ENCODE measurements at places on chromosomes 6 and 20.

DNA sequence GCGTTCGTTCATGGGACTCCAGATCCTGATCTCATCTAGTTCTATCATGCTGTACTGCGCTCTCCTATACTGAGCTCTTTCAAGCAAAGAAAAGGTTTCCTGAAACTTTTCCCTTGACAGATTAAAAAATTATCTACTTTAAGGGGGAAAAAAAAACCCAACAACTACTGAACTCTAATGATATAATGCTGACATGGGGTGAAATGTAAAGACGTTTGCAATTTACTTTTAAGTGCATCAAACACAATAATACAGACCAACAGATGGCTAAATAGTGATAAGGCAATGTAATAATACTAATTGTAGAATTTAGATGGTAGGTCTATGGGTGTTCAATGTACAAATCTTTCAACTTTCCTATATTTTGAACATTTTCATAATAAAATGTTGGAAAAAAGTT is 16.4 kb downstream of the TOMM34 start:
- DNase-seq = no peak

DNA sequence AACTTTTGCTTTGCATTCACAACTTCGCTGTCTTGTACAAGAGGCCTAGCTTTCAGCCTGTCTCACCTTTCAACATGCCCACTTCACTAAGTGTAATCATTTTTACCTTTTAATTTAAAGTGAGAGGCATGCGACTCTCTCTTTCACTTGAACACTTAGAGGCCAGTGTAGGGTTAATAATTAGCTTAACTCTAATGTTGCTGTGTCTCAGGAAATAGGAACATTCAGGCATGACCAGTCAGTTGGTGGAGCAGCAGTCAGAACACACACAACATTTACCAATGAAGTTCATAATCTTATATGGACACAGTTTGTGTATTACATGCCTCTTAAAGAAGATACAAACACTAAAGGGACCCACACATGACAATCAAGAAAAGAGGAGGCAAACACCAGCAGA is 47.6 kb downstream of the HTR1B start:
- no peak for DNase-seq

DNA sequence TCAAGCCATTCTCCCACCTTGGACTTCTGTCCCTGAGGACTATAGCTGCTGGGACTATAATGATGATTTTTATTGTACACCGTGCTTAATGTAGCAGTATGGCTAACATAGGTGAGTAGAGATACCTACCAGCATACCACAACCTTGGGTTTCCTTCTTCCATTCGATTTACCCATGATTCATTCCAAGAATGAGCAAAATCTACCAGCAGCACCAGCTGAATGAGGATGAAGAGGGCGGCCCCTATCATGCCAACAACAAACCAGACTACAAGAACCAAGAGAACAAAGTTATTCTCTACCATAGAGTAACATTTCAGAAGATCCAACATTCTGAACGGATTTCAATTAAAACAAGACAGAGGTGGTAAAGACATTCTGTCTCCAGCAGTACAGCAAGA is 12.1 kb downstream of the SERINC3 start:
- no peak for DNase-seq

- DNase-seq = no peak
Measured at GRCh38 chr6:157630463-157631080, 192.5 kb upstream of the SNX9 start.

GRCh38 chr6:14727494-14728395 is 518.1 kb upstream of the JARID2 start:
- no peak for DNase-seq

DNA sequence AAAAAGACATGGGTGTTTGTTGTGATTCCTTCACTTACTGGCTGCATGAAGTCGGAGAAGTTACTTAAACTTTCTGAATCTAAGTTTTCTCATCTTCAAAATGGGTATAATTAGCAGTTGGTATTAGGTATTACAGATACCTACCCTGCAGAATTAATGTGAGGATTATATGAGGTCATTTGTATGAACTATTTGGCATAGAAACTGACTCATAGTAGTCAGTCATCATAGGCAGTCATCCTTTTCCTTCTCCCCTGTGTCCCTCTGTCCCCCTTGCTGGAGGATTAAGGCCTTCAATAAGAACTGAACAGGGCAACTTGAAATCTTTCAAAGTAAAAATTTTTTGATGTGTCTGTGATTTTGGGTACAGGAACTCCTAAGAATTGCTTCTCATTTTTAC is 26.3 kb downstream of the RALGAPB start:
- no peak for DNase-seq

- DNase-seq = no peak
Measured at GRCh38 chr6:81487489-81487888, 265.0 kb downstream of the TENT5A start.

GRCh38 chr6:116074732-116075390 is 14.2 kb upstream of the FRK start:
- DNase-seq = no peak

DNA sequence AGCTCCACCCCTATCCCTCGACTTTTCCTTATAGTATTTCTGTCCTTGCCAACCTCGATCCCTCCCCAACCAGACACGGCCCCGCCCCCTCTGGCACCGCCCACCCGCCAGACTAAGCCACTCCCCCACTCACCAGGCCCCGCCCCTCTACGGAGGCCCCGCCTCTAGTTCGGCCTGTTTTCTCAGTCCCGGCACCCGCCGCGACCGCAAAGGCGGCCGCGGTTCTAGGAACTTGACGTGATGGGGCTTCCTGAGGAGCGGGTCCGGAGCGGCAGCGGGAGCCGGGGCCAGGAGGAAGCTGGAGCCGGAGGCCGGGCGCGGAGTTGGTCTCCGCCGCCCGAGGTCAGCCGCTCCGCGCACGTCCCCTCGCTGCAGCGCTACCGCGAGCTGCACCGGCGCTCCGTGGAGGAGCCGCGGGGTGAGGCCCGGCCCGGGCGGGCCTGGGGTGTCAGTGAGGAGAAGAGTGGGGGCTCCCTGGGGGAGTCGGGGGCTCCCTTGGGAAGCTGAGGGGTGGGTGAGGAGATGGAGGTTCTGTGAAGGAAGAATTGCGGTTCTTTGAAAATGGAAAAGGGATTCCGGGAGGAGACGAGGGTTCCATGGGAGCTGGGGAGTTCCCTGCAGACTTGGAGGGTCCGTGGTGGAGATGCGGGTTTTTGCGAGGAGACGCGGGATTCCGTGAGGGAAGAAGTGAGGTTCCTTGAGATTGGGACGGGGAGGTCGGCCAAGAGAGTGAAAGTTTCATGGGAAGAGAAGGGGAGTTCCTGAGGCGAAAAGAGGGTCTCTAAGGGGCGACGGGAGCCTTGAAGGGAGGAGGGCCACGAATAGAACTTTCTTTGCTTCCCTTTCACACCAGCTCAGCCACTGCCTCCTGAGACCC is at the start of gene ACSS2:
Gene ACSS2 (plus strand): TSS at position 207 of the 877 bp plus-strand sequence. CDS start 34 bp downstream, at position 241.
- DNase-seq = peak; percentile 95

DNA sequence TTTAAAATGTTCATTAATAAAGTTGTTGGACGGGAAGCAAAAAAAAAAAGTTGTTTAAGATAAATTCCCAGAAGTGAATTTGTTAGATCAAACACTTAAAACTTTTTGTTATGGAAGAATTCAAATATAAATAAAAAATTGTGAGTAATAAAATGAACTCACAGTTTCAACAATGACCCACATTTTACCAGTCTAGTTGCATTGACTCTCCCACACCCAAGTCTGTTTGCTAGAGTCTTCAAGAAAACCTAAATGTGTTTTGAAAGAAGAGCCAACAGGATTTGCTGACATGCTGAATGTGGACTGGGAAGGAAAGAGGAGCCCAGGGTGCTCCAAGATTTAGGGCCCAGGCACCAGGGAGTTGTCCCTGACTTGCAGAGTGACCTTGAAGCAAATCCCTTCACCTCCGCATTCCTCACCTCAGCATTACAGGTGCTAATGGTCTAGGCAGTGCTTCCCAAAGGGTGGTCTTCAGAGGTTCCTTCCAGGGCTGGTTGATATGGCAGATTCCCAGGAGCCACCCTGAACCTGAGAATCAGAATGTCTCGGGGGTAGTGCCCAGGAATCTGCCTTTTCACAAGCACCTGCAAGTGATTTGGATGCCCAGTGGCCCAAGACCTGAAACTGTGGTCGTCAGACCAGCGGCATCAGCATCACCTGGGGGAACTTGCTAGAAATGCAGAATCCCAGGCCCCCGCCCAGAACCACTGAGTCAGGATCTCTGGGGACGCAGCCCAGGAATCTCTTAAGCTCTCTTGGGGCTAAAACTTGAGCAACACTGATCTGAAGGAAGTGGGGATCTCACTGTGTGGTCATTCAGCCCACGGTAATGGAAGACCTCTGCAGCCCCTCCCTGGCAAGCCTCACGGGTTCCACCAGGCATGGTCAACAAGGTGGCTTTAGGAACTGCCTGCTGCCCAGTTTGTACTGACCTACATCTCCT is 31.1 kb downstream of the POFUT1 start:
- no peak for DNase-seq

GRCh38 chr20:32751702-32752457 is 8.6 kb upstream of the COMMD7 start:
- DNase-seq = no peak

- no peak for DNase-seq
Measured at GRCh38 chr6:107534571-107535141, 44.7 kb downstream of the SOBP start.

- DNase-seq = no peak
Measured at GRCh38 chr20:16615199-16615598, 42.0 kb upstream of the KIF16B start.

GRCh38 chr20:16692009-16692408 is 37.8 kb upstream of the SNRPB2 start:
- DNase-seq = no peak

- DNase-seq = no peak
Measured at GRCh38 chr20:11755071-11755841, 162.4 kb upstream of the BTBD3 start.

DNA sequence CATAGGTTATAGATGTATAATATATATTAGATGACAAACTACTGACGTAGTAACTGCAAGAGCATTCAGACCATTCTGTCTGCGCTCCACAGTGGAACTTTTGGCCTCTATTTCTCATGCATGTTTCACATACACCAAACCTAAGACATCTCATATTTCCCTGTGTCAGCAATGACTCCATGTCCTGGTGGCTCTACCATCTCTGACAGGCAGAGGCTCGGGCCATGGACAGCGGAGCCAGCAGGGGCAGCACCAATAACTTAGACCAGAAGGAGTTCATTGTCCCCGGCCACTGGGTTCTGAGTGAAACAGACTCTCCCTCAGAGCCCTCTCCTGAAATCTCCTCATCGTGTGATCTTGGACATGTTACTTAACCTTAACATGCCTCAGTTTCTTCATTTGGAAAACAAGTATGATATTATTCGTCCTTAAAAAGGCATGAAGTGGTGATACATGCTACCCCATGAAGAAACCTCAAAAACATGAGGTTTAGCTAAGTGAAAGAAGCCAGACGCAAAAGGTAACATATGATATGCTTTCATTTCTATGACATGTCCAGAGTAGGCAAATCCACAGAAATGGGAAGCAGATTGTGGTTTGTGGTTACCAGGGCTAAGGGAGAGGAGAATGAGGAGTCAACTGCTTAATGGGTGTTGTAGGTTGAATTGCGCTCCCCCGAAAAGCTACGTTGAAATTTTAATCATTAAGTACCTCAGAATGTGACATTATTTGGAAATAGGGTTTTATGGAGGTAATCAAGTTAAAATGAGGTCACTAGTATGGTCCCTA is 564.0 kb upstream of the JARID2 start:
- no peak for DNase-seq

DNA sequence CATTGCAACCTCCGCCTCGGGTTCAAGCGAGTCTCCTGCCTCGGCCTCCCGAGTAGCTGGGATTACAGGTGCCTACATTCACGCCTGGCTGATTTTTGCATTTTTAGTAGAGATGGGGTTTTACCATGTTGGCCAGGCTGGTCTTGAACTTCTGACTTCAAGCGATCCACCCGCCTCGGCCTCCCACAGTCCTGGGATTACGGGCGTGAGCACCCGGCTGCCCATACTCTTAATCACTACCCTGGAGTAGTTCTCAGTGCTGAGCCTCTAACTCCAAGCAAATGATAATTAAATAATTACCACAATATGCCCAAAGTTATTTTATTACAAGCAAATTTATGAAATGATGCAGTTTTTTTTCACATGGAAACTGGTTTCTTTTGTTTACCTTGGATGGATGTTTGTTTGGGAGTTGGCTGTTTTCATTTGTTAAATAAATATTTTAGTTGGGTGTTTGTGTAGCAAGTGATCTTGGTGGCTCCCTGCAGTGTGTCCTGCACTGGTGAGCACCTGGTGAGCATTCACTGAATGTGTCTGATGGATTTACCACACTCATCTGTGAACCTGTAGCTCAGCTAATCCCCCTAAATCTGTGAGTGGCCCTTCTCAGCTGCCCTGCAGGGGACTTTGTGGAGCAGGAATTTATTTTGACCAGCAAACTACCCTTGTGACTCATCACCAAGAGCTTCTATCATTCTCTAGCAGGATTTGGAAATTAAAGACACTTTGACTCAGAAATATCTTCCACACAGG is 36.9 kb downstream of the UTRN start:
- DNase-seq = no peak

- DNase-seq = no peak
Measured at GRCh38 chr20:9480066-9480465, 34.3 kb upstream of the LAMP5 start.

DNA sequence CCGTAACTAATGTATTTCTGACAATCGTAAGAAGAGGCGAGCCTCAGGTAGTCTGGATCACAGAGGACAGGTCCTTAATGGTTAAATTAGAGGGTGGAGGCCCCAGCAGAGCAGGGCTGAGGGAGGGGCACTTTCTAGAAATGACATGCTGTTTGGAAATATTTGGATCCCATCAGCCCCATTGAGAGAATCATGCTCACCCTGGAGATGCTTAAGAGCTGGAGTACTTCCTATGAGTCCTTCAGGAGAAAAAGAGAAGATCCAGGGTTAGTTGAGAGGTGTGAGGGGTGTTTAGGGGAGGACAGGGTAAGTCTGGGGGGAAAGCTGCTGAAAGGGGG is 123.0 kb downstream of the TCP11 start:
- DNase-seq = no peak

DNA sequence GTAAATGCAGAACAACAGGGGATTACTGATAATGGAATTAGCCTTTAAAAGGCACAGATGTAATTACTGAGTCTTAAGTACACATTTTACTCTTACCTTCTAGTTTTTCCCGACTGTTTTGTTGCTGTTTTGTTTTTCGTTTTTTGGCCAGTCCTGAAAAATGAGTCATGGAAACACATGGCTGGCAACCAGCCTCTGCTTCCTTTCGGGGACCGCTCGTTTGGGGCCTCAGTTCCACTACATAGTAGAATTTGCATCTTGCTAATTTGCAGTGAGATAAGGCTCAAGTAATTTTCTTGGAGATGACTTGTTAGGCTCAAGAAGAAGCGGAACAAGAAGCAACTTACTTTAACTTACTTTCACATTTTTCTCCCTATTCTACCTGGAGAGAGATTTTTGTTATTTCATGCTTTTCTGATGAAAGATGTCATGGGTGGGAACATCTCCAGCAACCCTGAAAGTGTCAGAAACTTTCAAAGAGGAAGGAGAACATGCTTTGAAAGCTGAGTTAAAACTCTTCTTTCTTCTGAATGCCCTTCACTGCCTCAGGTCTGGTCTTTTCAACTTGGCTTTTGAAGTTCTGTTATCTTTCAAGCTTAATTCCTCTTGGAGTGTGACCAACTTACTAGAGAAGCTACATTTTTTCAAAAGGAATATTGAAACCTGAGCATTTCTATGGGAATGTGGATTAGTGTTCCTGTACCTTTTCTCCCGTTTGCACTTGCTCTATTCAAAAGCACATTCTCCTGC is 71.5 kb upstream of the HDAC2 start:
- no peak for DNase-seq
